ENCODE measurements at places on chromosomes 6 and 20.
A peak's percentile ranks its signal among the peaks of the same experiment; 100 is the strongest.

- DNase-seq: no peak
These were observed 63.0 kb upstream of the RIN2 start for GRCh38 chr20:19695081-19695480.

GRCh38 chr20:57408131-57408530 is 16.9 kb downstream of the RBM38 start:
- no peak for DNase-seq

- no peak for DNase-seq
These were observed 182.8 kb downstream of the SMOC2 start for GRCh38 chr6:168623736-168624135.

- no peak for DNase-seq
These were observed at the start of gene PRSS35 for GRCh38 chr6:83511901-83512681. Gene PRSS35 (plus strand): TSS chr6:83512534. CDS start chr6:83523442, 10,908 bp downstream.

- no peak for DNase-seq
These were observed 91.5 kb downstream of the HIVEP2 start for GRCh38 chr6:142853244-142854180.

GRCh38 chr20:12237772-12238171 is 320.1 kb downstream of the BTBD3 start:
- DNase-seq: no peak

DNA sequence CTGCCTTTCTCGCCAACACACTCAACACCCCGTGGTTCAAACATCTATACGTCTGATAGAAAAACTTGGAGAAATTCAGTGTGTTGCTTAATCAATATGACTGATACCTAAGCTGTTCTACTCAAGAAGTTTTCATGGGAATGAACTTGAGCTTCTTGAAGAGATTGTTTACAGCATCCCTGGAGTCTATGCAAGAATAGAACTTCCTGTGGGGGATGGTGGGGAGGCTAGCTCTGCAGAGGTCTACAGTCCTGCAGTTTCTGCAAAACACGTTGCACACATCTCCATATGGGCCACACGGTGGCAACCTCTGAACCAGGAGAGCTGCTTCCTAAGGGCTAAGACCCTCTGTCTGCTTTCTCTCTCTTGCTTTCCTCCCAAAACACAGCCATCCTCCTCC is 32.7 kb upstream of the FANCE start:
- DNase-seq: no peak

DNA sequence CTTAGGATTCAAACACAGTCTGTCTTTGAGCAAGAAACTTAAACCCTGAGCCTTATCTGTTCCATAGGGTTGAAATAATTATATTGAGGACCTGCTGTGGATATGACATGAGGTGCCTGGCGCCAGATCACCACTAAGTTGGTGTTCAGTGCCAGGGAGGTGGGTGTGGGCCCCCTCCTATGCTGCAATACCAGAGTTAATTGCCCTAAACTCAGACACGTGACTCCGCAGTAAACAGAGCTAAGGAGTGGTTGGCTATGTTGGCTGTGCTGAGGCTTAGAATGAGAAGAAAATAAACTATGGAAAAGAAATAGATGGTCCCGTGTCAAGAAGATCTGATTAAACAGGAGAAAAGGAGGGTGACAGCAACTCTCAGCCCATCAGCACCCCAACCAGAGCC is 419.4 kb upstream of the JARID2 start:
- DNase-seq: no peak

DNA sequence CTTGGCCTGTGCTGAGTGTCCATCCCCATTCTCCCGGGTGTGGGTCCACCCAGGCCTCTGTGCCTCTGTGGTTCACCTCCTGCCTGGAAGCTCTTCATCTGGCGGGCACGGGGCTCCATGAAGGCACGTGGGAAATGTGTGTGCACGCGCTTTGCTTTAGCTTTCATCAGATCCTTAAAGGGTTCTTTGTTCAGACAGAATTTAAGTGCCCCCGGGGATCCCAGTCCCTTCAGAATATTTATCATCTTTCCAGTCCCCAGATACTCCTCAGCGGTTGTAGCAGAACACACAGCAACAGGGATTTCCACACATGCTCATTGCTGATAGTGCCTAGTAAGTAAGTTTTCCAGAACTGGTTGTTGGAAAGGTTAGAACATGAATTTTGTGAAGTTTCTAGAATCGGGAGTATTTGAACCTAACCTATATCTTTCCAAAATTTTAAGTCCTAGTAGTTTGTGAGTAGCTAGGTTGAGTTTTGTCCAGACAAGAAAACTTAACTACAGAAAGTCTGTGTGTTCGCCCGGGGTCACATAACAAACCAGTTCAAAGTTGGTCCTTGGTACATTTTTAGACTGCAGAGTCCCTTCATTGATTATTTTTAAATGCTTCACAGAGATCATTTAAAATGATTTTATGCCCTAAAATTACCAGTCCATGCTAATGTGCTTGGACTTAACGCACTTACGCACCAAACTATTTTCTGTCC is 67.7 kb downstream of the RPP40 start:
- DNase-seq: no peak

GRCh38 chr6:31769684-31770371 is 7.3 kb downstream of the VWA7 start:
- peak; percentile 18 for DNase-seq

DNA sequence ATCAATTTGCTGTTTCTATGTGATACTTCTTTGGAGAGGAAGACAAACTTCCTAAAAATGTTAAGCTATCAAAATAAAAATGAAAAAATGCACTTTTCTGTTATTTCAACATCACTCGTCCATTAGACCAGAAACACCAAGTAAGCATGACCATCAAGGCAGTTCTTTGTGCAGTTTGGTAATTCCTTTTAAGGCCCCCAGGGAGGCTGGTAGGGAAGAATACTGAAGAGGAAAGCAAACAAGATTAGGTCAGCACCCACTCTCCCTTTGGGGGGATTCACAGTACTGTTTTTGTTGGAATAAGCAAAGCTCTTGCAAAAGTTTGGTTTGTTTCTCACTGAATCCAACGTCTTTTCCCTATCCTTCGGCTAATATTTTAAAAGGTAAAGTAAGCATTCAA is 206.8 kb upstream of the SLC35B3 start:
- no peak for DNase-seq

DNA sequence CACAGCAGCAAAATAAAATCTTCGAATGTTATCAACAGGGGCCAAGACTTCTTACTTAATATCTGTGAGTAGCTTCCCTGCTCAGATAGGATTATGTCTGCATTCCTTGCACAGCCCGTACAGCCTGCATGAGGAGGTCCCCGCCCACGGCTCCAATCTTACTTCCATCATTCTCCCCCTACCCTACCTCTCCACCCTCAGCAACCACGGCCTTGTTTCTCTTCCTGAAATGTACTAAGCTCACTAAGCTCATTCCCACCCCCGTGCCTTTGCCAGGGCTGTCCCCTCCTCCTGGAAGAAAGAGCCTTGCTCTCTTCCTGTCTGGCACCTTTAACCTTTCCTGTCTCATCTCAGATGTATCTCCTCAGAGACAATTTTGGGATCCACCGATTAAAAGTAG is 120.4 kb downstream of the BCAS1 start:
- no peak for DNase-seq

- DNase-seq: no peak
These were observed 27.3 kb downstream of the CDK5RAP1 start for GRCh38 chr20:33373735-33374605.

GRCh38 chr6:106182455-106182854 is 96.3 kb downstream of the PRDM1 start:
- DNase-seq: no peak

DNA sequence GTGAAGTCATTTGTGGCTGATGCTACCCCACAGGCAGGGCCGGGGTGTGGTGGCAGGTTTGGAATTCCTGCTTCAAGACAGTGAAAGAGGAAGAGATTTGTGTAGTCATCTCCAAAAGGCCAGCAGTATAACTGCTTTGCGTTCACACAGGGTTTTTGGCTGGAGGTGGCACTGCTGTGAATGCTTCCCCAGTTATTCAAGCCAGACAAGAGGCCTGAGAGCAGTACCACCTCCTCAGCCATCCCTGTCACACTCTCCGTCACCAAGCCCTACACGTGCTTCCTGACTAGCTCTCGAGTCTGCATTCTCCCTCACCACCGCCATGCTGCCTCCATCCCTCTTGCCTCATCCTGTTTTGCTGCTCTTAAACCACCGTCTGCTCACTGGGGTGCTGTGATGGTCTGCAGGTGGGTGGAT is 23.9 kb downstream of the ARMC2 start:
- no peak for DNase-seq

GRCh38 chr20:38434301-38434741 is 807 bp downstream of the SNHG17 start:
- DNase-seq: peak; percentile 26

DNA sequence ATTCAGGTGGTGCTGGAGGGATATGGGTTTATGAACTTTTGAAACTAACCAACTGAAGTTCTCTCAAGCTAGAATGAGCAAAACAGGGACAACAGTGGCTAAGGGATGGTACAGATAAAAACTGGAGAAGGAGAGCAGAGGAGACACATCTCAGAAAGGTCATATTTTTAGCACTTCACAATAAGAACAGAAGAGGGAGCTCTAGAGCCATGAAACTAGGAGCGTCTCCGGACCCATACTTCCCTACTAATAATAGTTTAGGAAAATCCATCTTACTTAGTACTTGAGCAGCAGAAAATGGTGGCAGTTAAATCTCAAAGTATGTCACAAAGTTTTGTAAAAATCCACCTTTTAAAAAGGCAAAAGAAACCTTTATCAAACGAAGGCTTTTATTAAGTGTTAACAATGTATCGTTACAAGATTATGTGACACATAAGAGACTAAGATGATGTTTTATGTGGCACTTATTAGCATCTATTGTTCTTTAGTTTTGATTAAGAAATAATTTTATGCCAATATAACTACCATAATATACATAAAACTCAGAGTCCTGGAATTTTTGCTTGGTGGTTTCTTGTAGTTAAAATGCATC is 278.6 kb downstream of the TBC1D32 start:
- peak; percentile 5 for DNase-seq

- no peak for DNase-seq
These were observed 74.6 kb upstream of the TAB2 start for GRCh38 chr6:149242883-149243282.

DNA sequence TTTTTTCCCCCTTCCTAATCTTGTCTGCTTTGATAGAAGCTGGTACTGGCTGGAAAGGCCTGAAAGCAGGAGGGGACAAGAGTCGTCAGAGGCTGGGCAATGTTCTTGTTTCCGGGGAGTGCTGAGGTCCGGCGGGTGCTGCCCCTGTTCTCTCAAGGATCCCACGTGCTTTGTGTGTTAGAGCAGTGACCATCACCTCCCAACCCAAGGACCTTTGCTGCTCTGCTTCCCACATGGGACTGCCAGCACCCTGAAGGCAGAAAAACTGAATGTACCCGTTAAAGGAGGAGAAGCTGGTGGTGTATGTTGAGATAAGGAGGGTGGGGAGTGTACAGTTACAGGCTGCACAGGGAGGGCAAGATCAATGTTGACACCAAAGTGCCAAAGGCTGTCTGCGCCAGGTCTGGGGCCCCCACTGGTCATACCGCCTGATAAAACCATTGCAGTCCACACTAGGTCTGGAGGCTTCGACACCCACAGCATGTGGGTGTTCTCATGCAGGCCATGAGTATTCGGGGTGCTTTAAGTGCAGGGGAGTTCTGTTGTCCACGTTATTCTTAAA is 15.0 kb downstream of the C20orf173 start:
- no peak for DNase-seq

DNA sequence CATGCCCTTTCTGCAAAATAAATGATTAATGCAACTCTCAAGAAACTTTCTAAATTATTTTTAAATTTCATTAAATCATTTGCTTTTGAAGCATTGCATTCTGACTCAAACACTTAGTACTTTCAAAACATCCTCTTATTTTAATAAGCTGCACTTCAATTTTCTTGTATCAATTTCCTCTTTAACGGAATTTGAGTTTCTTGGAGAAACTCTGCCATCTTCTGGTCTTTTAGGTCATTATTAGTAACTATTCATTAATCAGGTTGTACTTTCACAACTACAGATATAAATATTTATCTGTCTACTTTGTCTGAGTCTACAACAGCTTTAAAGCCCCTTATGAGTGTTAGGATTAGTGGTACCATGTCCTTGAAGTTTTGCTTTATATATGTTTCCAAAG is 30.2 kb downstream of the TMX4 start:
- no peak for DNase-seq

- no peak for DNase-seq
These were observed 86.2 kb upstream of the ARID1B start for GRCh38 chr6:156691018-156691417.

DNA sequence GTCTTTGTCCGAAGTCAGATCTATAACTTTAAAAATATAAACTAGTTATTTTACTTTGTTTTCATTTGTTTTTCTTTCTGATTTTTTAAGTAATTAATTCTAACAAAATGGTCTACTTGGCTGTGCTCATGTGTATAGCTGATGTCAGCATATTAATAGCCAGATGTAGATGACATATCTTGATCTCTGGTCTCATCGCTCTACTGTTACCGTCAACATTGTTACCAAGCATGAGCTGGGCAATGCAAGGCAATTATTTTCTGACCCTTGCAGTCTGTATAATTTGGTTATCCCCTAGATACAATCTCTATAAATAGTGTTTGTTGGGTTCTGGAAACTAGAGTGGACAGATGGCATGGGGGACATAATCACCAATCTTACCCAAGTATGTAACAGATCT is 151.6 kb upstream of the PTPRK start:
- no peak for DNase-seq

- DNase-seq: no peak
These were observed 23.4 kb downstream of the SIRPA start for GRCh38 chr20:1918491-1919165.

GRCh38 chr6:37988127-37988526 is 168.6 kb downstream of the ZFAND3 start:
- DNase-seq: no peak

DNA sequence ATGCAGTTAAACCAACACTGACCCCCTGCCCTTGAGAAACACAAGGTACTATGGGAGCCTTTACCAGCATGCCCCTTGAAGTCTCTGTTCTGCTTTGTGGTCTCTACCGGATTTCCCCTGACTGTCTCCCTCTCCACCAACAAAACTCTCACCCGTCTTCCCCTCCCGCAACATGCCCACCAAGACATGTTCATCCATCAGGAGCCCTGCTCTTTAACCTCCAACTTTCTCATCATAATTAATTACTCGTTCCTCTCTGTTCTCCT is 1.1 kb downstream of the ZNF165 start:
- peak; percentile 19 for DNase-seq

- DNase-seq: no peak
These were observed 2.2 kb downstream of the BPIFA1 start for GRCh38 chr20:33237989-33238388.

GRCh38 chr20:49941456-49941855 is 5.3 kb downstream of the RNF114 start:
- DNase-seq: no peak

GRCh38 chr20:43658069-43658722 is 8.7 kb upstream of the MYBL2 start:
- DNase-seq: no peak

- DNase-seq: no peak
These were observed 66.7 kb downstream of the ELOVL2 start for GRCh38 chr6:10977231-10977968.

GRCh38 chr6:8229915-8230756 is 127.8 kb upstream of the EEF1E1 start:
- DNase-seq: no peak
